ENCODE measurements at places on chromosomes 12 and 14. TPM values are rescaled to one million over a fixed set of nuclear protein-coding genes. Genes with fewer than 3 reads are reported as not detected.

GRCh38 chr12:87853448-87854003 lies 175.7 kb downstream of the C12orf50 start:
- no peak for DNase-seq

DNA sequence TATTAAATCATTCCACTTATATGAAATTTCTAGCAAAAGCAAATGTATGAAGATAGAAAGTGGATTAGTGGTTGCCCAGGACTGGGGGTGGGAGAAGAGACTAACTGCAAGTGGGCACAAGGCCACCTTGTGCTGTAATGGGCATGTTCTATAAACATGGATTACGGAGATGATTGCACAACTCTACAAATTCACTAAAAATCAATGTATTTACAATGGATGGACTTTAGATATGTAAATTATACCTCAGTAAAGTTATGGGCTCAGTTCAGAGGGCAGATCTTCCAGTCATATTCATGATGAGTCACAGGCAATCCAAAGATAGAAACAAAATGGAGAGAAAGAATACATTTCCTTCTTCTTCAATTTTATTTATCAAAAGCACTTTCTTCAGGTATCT lies 173.9 kb downstream of the NDUFA12 start:
- no peak for DNase-seq

SOCS2 gene
- 27.9 TPM for total RNA-seq

GRCh38 chr14:82192387-82192786 lies 658.7 kb upstream of the SEL1L start:
- DNase-seq: no peak

DNA sequence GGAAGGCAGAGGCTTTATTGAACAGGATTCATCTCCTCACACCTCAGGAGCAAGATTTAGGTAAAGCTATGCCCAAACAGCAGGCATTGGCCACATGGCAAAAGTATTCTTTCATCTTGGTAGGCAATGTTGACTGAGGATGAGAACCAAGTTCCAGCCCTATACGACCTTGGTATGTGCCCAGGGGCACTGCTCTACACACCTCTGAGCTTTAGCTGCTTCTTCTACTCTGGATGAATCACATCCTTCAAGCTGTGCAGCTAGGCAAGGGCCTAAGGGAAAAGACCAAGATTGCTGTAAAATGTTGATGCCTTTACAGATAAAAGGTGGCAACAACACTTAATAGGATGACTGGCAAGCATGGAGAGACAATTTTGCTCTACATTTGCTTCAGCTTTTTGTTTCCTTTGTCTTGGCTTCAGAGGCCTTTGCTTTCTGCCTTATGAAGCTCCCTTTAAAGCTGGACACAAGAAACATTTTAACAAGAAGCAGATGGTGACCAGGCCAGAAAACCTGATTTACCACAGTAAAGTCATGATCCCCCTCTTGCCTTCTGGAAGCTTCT lies 183.3 kb upstream of the KITLG start:
- DNase-seq: no peak

CFAP251 gene
- 0.34 TPM for total RNA-seq

DNA sequence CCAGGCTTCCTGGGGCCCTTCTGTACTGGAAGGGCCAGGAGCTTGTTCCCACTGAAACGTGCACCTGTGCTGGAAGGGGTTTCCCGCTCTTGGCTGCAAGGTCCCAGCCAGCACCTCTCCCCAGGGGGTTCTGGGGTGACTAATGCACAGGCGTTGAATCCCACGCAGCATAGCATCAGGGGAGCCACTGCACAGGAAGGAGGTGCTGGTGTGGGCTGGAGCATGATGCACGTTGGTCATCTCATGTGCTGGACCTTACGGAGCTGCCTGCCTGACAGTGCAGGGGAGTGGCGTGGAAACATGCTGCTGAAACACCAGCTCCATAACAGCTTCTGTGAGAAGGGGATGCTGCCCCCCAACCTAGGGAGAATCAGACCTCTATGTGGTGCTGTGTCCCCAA lies 623.0 kb downstream of the AACS start:
- DNase-seq: no peak
